ENCODE measurements at places on chromosomes 6 and 20.

- DNase-seq = no peak
Observed at GRCh38 chr20:47389867-47390347, 33.4 kb upstream of the ZMYND8 start.

DNA sequence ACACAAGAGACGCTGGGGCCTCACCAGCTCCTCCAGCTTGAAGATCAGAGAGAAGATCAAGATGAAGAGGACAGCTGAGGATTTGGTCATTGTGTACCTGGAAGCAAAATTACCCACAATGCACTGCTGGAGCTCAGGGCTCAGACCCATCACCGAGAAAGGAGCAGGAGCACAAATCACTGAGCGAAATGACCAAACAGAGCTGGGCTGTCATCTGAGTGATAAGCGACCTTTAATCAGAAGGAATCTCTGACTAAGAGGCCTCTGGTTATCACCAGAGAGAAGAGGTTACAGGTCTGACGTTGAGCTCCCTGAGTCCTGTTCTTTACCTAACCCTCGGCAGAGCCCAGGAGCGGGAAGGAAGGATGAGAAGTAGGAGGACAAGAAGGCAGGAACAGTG, 47.5 kb upstream of the CDH22 start:
- no peak for DNase-seq

- DNase-seq = no peak
Observed at GRCh38 chr6:149026530-149026942, 279.7 kb downstream of the UST start.

DNA sequence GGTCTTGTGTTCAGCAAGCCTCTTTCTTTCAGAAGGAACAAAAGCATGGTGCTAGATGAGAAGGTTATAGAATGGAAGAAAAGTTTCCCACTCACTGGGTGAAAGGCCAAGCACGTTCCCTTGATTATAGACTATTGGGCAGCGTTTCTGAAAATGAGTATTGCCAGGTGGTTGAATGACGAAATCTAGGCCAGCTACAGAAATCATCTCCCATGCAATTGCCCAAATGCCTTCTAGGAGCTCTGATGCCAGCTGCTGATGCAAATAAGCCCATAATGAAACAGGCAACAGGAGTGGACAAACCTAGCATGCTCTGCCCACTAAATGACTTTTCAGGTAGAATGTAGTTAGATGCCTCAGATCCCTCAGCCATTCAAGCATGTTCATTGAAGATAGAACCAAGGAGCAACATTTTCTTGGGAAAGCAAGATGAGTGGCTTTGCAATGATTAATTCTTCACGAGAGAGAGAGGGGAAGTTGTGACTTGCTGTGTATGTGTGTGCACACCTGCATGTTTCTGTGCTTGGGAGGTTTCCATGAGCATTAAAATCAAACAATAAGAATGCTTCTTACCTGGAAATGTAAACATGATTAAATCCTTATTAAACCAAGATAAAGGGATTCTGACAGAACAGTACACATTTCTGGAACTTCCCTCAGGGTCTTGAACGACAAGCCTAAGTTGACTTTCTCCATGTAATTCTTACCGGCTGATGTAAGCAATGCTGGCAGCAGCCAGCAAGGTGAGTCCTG, 43.6 kb downstream of the ADTRP start:
- no peak for DNase-seq

DNA sequence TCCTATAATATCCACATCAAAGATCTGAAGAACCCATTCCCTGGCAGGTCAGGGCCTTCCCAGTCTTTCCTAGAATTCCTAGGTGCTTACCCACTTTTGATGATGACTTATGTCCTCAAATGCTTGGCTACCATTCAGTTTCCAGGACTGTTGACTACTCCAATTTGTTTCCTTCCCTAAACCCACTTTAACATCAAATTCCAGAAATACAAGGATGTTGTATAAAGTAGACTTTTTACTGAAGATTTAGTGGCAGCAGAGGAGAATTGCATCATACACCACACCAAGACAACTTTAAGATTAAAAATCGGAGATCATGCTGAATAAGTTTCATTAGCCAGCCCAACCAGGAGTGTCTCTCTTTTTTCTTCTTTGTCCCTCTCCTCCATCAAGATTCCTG, 203.3 kb upstream of the LAMP5 start:
- DNase-seq = no peak

- DNase-seq = no peak
Observed at GRCh38 chr6:72413884-72414283, 208.0 kb upstream of the KCNQ5 start.

- DNase-seq = no peak
Observed at GRCh38 chr6:54291146-54291545, 17.1 kb upstream of the TINAG start.

GRCh38 chr6:124524491-124525200, 437.6 kb upstream of the RNF217 start:
- DNase-seq = no peak

DNA sequence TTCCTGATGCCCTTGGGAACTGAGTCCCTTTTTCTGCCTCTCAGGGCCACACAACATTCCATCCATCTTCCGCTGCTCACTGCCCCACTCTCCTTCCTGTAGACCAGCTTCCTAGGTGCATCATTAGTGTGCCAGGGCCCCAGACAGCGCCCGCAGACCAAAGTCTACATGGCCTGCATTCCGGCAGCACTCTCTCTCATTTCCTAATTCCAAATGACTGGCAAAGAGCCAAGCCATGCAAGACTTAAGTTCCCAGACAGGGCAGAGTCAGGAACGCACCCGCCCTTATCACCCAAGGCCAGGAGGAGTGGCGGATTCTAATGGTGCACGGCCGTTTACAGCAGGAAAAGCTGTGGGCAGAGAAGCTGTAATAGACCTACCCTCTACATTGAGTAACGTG, 159.8 kb upstream of the ARID1B start:
- DNase-seq = no peak

DNA sequence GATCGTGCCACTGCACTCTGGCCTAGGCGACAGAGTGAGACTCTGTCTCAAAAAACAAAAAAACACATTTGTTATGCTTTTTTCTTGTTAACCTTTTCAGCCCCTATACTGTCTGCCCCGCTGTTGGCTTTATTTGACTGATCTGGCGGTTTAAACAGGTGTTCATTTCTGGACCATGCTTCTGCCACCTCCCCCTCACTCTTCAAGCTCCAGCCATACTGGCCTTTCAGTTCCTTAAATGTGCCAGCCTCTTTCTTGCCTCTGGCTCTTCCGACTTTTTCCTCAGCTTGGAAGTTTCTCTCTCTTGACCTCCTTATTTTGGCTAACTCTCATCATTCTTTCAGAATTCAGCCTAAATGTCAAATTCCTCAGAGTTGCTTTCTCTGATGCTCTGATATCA, 35.2 kb upstream of the TXLNB start:
- DNase-seq = no peak

GRCh38 chr6:169174516-169175359, 78.9 kb downstream of the THBS2 start:
- no peak for DNase-seq

DNA sequence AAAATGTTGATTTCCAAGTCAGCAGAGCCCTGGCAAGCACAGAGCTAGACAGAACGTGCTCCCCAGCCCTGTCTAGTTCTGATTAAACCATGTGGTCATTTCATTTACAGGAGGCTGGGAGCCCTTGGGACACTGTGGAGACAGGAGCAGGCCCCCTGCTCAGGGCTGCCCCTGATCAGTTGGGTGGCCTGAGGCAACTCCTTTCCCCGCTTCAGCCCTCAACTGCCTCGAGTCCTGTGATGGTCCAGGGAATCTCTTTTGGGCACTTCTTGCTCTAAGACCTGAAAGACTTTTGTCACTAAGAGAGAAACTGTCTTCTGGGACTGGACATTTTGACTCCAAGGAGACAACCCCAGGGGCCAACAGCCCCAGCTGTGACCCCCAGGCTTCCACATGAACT, 13.5 kb downstream of the DYNLRB1 start:
- DNase-seq = no peak

GRCh38 chr20:38673725-38674091, 50.6 kb upstream of the SLC32A1 start:
- no peak for DNase-seq

- DNase-seq = no peak
Observed at GRCh38 chr20:51745804-51746203, 22.4 kb downstream of the ATP9A start.
